CD8-positive, alpha-beta memory T cell (primary cell): ENCODE measurements at places on chromosomes 11 and 22.

- H3K27me3 ChIP-seq: no peaks in the 10 kb centered on the region
- no peaks in the 10 kb centered on the region for H3K36me3 ChIP-seq
- peak overlapping the region; percentile 96 for H3K4me3 ChIP-seq
Measured at GRCh38 chr22:30667107-30667493, 575 bp downstream of the DUSP18 start.

- no peak overlapping the region for H3K4me3 ChIP-seq
- H3K27me3 ChIP-seq: peaks cover 3% of the 10 kb centered on the region
- H3K4me1 ChIP-seq: no peaks in the 10 kb centered on the region
- no peak overlapping the region for H3K27ac ChIP-seq
- H3K36me3 ChIP-seq: no peaks in the 10 kb centered on the region
Measured at GRCh38 chr22:20180245-20180630, 29.4 kb upstream of the CCDC188 start.

GRCh38 chr11:78583889-78584288 is 9.2 kb upstream of the NARS2 start:
- no peaks in the 10 kb centered on the region for H3K4me1 ChIP-seq
- no peak overlapping the region for H3K4me3 ChIP-seq
- no peaks in the 10 kb centered on the region for H3K36me3 ChIP-seq
- no peaks in the 10 kb centered on the region for H3K27me3 ChIP-seq
- DNase-seq: no peak
- H3K27ac ChIP-seq: no peak overlapping the region

DNA sequence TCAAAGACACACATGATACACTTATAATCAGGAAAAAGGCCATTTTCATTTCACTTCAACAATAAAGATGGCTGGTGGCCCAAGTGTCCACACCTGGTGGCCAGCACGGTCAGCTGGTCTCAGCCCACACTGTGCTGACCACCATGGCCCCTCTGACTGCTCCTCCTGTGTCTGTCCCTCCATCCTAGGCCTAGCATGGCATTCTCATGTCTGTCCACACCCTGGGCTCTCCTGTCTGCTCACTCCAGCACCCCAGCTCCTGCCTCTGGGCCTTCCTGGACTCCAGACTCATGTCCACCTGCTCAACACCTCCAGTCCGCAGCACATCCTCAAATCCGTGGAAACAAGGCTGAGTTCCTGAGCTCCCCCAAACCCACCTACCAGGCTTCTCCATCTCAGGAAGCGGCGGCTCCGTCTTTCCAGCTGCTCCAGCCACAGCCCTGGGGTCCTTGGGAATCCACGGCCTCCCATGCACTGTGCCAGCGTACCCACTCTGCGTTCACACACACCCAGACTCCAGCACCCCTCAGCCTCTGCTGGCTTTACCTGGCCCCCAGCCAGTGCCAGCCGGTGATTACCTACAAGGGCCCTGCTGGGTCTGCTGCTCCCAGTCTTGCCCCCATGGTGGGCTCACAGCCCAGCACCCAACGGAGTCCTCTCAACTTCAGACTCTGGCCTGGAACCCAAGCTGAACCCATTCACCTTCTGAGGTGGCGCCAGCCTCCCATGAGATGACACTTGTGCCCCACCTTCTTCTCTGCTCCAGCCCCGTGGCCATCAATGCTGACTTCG is 13.9 kb downstream of the SIRT3 start:
- no peak for DNase-seq
- H3K4me3 ChIP-seq: no peak overlapping the region
- no peaks in the 10 kb centered on the region for H3K27me3 ChIP-seq
- no peak overlapping the region for H3K27ac ChIP-seq
- H3K4me1 ChIP-seq: no peaks in the 10 kb centered on the region
- peaks cover 6% of the 10 kb centered on the region for H3K36me3 ChIP-seq

- H3K27me3 ChIP-seq: no peaks in the 10 kb centered on the region
- no peaks in the 10 kb centered on the region for H3K36me3 ChIP-seq
- no peak for DNase-seq
- no peaks in the 10 kb centered on the region for H3K4me1 ChIP-seq
Measured at GRCh38 chr11:102620818-102621561, 4.1 kb downstream of the MMP20 start.

DNA sequence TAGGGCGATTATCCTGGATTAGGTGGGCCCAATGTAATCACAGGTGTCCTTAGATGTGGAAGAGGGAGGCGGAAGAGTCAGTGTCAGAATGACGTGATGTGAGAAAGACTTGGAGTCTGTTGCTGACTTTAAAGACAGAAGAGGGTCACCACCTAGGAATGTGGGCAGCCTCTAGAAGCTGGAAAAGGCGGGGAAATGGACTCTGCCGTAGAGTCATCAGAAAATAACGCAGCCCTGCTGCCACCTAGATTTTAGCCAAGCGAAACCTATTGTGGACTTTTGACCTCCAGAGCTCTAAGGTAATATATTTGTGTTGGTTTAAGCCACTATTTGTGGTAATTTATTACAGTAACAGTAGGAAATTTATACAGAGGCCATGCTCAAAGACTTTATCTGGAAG is 4.8 kb downstream of the DDX10 start:
- no peaks in the 10 kb centered on the region for H3K27me3 ChIP-seq
- no peak overlapping the region for H3K4me3 ChIP-seq
- H3K4me1 ChIP-seq: peaks cover 26% of the 10 kb centered on the region
- no peak overlapping the region for H3K27ac ChIP-seq

DNA sequence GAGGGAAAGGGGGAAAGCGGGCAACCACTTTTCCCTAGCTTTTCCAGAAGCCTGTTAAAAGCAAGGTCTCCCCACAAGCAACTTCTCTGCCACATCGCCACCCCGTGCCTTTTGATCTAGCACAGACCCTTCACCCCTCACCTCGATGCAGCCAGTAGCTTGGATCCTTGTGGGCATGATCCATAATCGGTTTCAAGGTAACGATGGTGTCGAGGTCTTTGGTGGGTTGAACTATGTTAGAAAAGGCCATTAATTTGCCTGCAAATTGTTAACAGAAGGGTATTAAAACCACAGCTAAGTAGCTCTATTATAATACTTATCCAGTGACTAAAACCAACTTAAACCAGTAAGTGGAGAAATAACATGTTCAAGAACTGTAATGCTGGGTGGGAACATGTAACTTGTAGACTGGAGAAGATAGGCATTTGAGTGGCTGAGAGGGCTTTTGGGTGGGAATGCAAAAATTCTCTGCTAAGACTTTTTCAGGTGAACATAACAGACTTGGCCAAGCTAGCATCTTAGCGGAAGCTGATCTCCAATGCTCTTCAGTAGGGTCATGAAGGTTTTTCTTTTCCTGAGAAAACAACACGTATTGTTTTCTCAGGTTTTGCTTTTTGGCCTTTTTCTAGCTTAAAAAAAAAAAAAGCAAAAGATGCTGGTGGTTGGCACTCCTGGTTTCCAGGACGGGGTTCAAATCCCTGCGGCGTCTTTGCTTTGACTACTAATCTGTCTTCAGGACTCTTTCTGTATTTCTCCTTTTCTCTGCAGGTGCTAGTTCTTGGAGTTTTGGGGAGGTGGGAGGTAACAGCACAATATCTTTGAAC is 6.8 kb downstream of the MALAT1 start:
- peaks cover 59% of the 10 kb centered on the region for H3K36me3 ChIP-seq
- no peaks in the 10 kb centered on the region for H3K27me3 ChIP-seq
- H3K4me3 ChIP-seq: peak overlapping the region; percentile 97

GRCh38 chr11:114059278-114059983 is at the start of gene ZBTB16:
ZBTB16 (plus strand) TSS chr11:114059711; CDS start chr11:114063301, 3,590 bp downstream.
- peaks cover 8% of the 10 kb centered on the region for H3K4me1 ChIP-seq
- H3K36me3 ChIP-seq: no peaks in the 10 kb centered on the region
- peak; percentile 71 for DNase-seq
- peak within 1 kb of the TSS; percentile 69 for H3K4me3 ChIP-seq
- H3K27ac ChIP-seq: peak within 1 kb of the TSS; percentile 43

- DNase-seq: no peak
- H3K4me1 ChIP-seq: no peaks in the 10 kb centered on the region
- no peaks in the 10 kb centered on the region for H3K27me3 ChIP-seq
- H3K4me3 ChIP-seq: no peak overlapping the region
- no peaks in the 10 kb centered on the region for H3K36me3 ChIP-seq
Measured at GRCh38 chr11:91947215-91947820, 277.3 kb upstream of the FAT3 start.

DNA sequence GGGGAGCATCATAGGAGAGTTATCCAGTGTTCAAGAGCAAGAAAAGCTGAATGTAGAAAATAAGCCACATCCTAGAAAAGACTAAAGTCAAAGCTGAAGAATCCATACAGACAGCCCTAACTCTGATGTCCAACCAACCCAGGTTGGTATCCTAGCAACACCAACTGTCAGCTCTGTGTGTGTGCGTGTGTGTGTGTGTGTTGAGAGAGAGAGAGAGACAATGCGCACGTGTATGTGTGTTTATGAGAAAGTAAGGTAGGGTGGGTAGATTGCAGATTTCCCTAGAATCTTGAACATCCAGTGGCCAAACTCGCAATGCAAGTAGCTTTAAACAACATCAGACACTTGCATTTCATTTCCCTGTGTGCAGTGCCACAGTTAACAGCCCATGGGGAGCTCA is 274.9 kb downstream of the FAM181B start:
- H3K4me3 ChIP-seq: no peak overlapping the region
- DNase-seq: no peak
- no peaks in the 10 kb centered on the region for H3K27me3 ChIP-seq
- H3K36me3 ChIP-seq: no peaks in the 10 kb centered on the region

DNA sequence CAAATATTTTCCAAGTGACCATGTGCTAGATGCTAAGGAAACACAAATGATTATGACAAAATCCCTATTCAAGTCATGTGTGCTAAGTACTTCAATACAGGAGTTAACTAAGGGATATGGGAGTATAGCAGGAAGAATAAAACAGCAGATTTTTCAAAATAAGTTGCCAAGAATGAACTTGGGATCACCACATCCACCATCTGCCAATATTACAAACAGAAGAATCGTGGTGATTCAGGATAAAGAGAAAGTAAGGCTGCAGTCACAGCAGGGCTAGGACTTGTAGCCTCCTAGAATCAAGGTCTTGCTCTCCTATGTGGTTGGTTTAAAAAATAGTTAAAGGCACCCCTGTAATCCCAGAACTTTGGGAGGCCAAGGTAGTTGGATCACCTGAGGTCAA is 34.3 kb downstream of the MRTFA start:
- no peak overlapping the region for H3K4me3 ChIP-seq
- H3K36me3 ChIP-seq: no peaks in the 10 kb centered on the region
- H3K27me3 ChIP-seq: no peaks in the 10 kb centered on the region

- no peak overlapping the region for H3K27ac ChIP-seq
- H3K4me1 ChIP-seq: peaks cover 16% of the 10 kb centered on the region
- H3K27me3 ChIP-seq: no peaks in the 10 kb centered on the region
- no peak for DNase-seq
- H3K36me3 ChIP-seq: peaks cover 5% of the 10 kb centered on the region
- no peak overlapping the region for H3K4me3 ChIP-seq
Measured at GRCh38 chr11:68818181-68818580, 23.5 kb downstream of the CPT1A start.

DNA sequence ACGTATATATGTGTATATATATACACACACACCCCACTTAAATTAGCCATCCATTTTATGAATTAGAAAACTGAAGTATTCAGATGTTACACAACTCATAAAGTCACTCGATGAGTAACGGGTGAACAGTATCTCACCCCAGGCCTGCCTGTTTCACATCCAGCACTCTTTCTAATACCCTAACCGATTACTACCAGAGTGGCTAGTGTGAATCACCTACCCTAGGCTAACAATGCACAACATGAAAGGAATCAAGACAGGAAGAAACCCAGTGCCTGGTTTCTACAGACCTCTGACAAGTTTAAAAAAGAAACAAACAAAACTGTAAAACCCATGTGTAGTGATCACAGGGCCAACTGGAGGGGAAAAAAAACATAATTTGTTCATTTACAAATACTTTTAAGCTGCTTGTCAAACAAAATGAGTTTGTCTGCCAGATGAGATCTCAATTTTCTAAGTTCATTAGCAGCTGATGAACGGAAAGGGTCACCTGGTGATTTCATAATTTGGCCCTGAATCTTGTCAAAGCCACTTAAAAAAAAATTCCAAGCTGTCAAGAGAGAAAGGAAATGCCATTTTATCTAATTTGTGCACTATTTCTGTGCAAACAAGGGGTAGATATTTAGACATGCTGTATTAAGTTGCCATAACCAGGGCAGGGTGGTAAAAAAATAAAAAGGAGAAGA is 134.8 kb downstream of the LARGE1 start:
- H3K4me3 ChIP-seq: no peak overlapping the region
- H3K36me3 ChIP-seq: no peaks in the 10 kb centered on the region
- no peak for DNase-seq
- H3K27me3 ChIP-seq: no peaks in the 10 kb centered on the region

DNA sequence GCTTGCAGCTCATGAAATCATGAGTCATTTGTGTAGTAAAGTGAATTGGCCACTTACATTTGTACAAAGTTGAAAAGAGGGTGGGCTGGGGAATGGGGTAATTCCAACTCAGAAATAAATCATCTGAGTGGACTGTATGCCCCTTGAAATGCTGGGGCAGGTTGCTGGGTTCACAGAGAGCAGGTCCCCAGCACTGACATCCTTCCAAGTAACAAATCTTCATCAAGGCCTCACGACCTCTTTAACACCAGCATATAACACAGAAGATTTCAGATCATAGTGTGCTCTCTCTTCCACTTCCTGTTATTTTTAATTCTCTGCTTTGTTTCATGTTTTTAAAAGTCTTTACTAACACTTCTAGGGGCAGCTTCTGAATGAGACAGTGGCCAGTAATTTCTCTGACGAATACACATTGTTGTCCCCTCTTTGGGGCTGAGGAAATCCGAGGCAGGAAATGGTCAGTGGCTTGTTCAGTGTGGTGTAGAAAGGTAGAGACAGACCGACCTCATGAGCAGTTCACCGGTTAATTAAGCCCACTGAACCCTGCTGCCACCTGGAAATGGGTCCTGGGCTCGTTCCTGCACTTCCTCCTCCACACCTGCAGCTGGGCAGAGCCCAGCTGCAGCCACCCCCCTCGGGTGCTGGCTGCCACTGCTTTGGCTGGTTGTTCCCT is 127.7 kb downstream of the MAML2 start:
- no peaks in the 10 kb centered on the region for H3K27me3 ChIP-seq
- H3K4me3 ChIP-seq: peak overlapping the region; percentile 12
- no peaks in the 10 kb centered on the region for H3K36me3 ChIP-seq
- no peak for DNase-seq
- peak overlapping the region; percentile 70 for H3K27ac ChIP-seq

DNA sequence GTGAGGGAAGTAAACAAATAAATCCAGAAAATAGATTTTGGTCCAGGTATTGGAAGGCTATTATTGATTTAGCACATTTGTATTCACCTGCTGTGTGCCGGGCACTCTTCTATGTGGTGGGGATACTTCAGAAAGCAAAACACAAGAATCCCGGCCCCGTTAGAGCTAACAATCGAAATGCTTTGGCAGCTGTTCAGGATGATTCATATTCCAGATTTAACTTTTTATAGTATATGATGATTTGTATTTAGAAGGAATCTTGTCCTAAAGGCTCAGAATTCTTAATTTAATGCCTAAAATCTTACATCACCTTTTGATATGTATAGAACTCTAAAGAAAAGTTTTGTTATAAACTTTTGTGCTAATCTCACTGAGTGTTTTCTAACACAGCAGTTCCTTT is 28.0 kb downstream of the ZC3H12C start:
- no peak for DNase-seq
- no peak overlapping the region for H3K4me3 ChIP-seq
- H3K27me3 ChIP-seq: no peaks in the 10 kb centered on the region
- no peaks in the 10 kb centered on the region for H3K36me3 ChIP-seq

- no peaks in the 10 kb centered on the region for H3K36me3 ChIP-seq
- no peak for DNase-seq
- no peaks in the 10 kb centered on the region for H3K27me3 ChIP-seq
- H3K4me3 ChIP-seq: no peak overlapping the region
Measured at GRCh38 chr22:30453731-30454510, 17.9 kb downstream of the SEC14L3 start.
